ENCODE measurements at places on chromosomes 6 and 20. TPM values are rescaled to one million over a fixed set of nuclear protein-coding genes. Genes with fewer than 3 reads are reported as not detected.

DNA sequence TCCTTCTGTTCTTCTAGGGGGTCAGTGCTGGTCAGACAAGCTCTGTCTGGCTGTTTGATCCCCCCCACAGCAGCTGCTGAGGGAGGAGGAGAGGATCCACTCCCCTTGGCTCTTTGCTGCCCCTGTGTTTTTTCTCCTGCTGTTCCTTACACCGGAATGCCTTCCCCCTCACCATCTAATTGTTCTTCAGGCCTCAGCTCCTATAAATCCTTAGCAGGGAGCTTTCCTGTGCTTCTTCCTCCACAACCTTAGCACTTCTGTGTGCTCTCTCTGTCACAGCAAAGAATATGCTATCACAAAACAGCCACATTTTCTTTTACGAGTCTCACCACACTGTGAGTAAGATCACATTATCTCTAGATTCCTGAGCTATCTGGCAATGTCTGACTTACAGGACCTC lies 196.6 kb downstream of the OTOR start:
- no peak for DNase-seq

GRCh38 chr6:154491567-154492470 lies 18.7 kb downstream of the CNKSR3 start:
- DNase-seq: no peak

DNA sequence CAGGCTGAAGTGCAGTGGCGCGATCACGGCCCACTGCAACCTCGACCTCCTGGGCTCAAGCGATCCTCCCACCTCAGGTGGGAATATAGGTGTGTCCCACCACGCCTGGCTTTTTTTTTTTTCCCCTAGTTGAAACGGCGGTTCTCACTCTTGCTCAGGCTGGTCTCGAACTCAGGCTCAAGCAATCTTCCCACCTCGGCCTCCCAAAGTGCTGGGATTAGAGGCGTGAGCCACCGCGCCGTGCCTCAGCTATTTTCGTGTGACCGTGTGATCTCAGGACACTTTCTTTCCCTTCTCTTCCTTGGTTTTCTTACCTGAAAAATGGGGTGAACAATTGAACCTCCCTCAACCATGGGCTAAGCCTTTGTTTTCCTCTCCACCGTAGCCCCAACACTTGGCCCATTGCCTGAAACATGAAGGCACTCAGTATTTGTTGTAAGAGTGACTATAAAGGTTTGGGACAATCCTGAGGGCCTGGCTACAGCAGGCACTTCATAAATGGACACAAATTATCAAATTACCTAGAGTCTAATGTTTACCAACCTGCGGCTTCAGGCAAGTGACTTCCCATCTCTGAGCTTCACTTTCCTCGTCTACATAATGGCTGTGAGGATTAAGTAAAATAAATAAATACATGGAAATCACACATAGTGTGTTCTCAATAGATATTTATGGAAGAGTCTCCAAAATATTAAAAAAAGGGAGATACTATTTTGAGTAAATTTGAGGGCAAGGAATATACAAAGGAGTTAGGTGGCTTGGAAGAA lies 31.4 kb upstream of the ID1 start:
- no peak for DNase-seq

Gene RING1
- 19.0 TPM for total RNA-seq

GRCh38 chr20:13092111-13092510 lies 83.3 kb downstream of the SPTLC3 start:
- no peak for DNase-seq
